ENCODE measurements at places on chromosomes 16 and 17. TPM values are rescaled to one million over a fixed set of nuclear protein-coding genes. Genes with fewer than 3 reads are reported as not detected.

DNA sequence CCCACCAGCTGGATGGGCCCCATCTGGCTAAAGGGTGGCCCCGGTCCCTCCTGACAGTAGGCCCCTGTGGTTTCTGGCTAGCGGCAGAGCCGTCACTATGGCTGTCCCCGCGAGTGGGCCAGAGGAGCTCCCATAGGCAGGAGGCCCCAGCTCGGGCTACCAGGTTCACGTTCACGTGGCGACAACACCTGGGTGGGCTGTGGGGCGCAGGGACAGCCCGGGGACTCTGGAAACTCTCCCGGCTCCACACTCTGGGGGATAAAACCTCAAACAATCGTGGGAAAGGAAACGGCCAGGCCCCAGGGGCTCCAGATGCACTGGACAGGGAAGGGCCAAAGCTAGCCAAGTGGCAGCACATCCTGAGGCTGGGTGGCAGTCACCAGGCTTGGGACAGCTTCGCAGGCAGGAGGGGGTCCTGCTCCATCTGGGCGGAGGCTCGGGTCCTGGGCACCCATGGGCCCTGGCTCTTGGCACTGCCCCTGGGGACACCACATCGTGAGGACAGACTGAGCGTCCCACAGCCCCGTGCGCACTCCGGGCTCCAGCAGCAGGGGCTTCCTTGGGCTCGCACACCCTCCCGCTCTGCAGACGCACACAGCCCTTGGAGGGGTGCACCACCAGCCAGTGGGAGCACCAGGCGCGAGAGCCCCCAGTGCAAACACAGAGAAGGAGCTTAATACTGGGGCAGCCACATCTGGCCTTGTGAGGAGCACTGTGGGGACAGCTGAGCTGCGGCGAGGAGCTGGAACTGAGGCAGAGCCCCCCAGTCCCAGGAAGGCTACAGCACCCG lies 4.4 kb downstream of the RNF166 start:
- no peaks in the 10 kb centered on the region for H3K36me3 ChIP-seq
- H3K4me3 ChIP-seq: no peak overlapping the region
- no peaks in the 10 kb centered on the region for H3K27me3 ChIP-seq
- DNase-seq: no peak
- no peak overlapping the region for H3K27ac ChIP-seq

DNA sequence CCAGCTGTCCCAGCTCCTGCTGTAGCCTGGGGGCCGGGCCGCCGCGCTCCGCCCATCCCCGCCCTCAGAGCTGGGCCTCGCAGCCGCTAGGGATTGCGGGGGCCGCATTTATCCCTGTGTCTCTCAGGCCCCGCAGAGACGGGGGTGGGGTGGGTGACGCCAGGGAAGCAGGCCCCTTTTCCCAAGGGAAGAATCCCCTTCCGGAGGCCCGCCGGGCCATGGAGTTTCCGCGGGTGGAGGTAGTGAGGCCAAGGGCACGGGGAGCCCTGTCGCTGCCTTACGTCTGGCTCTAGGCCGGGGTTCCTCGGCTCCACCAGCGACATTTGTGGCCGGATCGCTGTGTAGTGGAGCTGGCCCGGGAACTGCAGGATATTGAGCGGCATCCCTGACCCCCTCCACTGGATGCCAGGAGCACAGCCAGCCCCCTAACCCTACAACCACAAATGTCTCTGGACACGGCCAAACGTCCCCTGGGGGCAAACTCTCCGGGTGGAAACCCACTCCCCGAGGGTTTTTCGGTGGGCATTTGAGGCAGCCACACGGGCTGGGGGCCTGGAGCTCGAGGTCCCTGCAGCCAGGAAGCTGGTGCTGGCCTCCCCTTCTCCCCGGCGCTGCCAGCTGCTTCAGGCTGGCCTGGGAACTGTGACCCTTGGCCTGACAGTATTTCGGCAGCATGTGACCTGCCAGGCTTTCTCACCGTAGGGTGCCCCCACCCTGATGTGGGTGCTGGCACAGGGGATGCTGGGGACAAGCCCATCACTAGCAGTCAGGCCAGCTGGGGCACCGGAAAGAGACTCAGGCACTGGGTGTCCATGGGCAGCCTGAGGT lies 12.0 kb upstream of the CD300A start:
- H3K4me1 ChIP-seq: no peaks in the 10 kb centered on the region
- H3K36me3 ChIP-seq: no peaks in the 10 kb centered on the region
- no peak for DNase-seq

GRCh38 chr17:43768382-43768781 lies 9.8 kb upstream of the SOST start:
- H3K27ac ChIP-seq: no peak overlapping the region
- H3K27me3 ChIP-seq: no peaks in the 10 kb centered on the region
- H3K4me1 ChIP-seq: 0 out of 2 replicates have a peak, but pooled peaks cover 5% of the 10 kb centered on the region
- peaks cover 44% of the 10 kb centered on the region for H3K36me3 ChIP-seq
- no peak for DNase-seq
- no peak overlapping the region for H3K4me3 ChIP-seq

DNA sequence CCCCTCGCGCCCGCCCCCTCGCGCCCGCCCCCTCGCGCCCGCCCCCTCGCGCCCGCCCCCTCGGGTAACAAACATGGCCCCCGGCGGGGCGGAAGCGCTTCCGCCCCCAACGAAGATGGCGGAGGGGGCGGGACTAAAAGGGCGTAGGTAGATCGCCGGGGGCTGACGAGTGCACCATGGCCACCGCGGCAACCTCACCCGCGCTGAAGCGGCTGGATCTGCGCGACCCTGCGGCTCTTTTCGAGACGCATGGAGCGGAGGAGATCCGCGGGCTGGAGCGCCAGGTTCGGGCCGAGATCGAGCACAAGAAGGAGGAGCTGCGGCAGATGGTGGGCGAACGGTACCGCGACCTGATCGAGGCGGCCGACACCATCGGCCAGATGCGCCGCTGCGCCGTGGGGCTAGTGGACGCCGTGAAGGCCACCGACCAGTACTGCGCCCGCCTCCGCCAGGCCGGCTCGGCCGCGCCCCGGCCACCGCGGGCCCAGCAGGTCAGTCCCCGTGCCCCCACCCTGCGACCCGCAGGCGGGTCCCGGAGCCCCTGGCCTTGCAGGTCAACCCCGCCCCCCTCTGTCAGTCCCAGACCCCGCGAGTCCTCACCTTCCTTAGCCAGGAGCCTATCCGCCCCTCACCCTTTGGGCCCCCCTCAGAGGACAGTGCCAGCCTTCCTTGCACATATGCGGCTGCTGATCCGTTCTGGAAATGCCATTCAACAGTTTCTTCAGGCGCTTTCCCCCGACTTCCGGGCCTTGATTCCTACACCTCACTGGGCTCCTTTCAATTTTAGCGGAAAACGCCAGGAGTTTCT lies at the start of gene COG1:
TSS of gene COG1 (plus strand) at position 162 of the 808 bp plus-strand sequence. CDS start at position 177, 15 bp downstream.
- DNase-seq: peak; percentile 65
- H3K36me3 ChIP-seq: peaks cover 43% of the 10 kb centered on the region
- H3K27me3 ChIP-seq: no peaks in the 10 kb centered on the region

DNA sequence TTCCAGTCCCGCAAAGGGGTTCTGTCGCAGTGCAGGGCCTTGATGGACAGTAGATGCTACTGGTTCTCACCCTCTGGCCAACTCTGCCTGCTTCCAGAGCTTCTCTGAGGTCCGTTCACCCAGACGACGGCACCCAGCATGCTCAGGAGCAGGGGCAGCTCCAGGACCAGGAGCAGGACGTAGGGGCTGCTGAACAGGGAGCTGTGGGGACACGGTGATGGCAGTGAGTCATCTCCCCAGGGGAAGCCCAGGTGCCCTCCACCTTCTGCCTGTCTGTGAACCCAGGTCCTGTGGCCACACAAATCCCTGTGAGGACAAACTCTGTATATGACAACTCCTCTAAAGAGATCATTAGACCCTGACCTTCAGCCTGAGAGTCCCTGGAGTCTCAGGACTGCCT lies 3.4 kb upstream of the CD300C start:
- H3K4me3 ChIP-seq: no peak overlapping the region
- H3K27me3 ChIP-seq: peaks cover 8% of the 10 kb centered on the region
- H3K36me3 ChIP-seq: peaks cover 11% of the 10 kb centered on the region
- H3K27ac ChIP-seq: no peak overlapping the region
- no peaks in the 10 kb centered on the region for H3K4me1 ChIP-seq

- H3K36me3 ChIP-seq: no peaks in the 10 kb centered on the region
- H3K27ac ChIP-seq: no peak overlapping the region
- no peak overlapping the region for H3K4me3 ChIP-seq
- peaks cover 6% of the 10 kb centered on the region for H3K4me1 ChIP-seq
Observed at GRCh38 chr17:58318627-58319172, 9.9 kb downstream of the TSPOAP1 start.

The TP53TG3C gene
- total RNA-seq: not detected

The ADGRG3 gene
- not detected for total RNA-seq

Data from HFFc6 (cell line).